ENCODE measurements at places on chromosomes 7 and 10.

GRCh38 chr7:131015657-131015958 lies 281.6 kb upstream of the KLF14 start:
- no peak for DNase-seq

GRCh38 chr7:98913026-98913425 lies 34.7 kb downstream of the TRRAP start:
- no peak for DNase-seq

- peak; percentile 99 for DNase-seq
Observed at GRCh38 chr7:74173866-74174605, at the start of gene EIF4H. TSS of gene EIF4H (plus strand) at chr7:74174356. CDS start at chr7:74174384, 28 bp downstream.

DNA sequence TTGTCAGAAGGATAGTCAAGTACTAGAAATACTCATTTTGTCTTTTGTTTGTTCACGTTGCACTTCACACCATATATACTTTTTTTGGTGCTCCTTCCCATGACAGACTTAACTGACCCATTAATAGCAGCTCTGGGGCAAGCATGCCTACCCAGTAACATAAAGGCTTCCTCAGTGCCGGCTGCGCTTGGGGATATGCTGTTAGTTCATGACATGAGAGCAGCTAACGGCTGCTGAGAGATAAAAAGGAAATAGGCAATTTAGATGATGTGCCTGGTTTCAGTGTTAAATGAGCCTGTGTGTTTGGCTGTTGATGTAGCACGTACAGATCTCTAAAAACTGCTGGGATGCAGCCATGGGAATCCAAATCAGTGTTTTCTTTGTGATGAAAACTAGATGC lies 86.4 kb downstream of the TAX1BP1 start:
- no peak for DNase-seq

- DNase-seq: no peak
Observed at GRCh38 chr10:8726084-8726778, 671.7 kb downstream of the GATA3 start.

- no peak for DNase-seq
Observed at GRCh38 chr7:98252425-98253054, 508 bp upstream of the TECPR1 start.

GRCh38 chr10:44949915-44950314 lies 9.7 kb upstream of the RASSF4 start:
- no peak for DNase-seq

DNA sequence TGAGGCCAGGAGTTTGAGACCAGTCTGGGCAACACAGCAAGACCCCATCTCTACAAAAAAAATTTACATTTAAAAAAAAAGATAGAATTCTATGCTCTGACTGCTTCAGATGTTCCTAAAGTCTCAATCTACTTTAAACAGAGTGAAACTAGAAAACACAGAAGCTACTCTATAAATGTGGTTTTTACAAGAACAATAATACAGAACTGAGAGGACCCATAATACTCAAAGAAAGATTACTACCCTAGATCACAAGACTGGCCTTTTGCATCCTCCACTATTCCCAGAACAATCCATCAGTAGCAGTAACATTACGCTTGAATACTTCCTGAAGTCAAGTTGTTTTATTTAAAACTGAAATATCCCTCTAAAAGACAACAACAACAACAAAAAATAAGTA lies 119.4 kb downstream of the ZFAND4 start:
- no peak for DNase-seq

- DNase-seq: peak; percentile 57
Observed at GRCh38 chr10:62638062-62638477, 166.4 kb upstream of the ADO start.

DNA sequence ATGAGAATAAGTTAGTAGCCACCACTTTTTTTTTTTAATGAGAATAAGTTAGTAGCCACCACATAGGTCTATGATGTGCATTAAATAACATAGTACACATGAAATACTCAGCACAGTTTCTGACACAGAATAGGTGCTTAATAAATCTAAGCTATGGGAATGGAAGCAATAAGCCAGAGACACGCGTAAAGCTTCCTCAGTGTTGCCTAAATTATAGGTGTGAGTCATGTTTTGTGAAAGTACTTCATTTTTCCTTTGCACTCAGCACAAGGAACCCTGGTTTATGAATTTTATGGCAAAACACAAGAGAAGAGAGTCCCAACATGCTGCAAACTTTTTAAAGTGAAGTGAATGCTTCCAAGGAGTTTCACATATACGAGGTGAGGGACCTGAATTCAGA lies 267.4 kb downstream of the RNLS start:
- DNase-seq: no peak

Data from stimulated activated effector memory CD8-positive, alpha-beta T cell treated with anti-CD3 and anti-CD28 coated beads, Interleukin-12 subunit alpha, Interleukin-12 subunit beta, amount 100 ng/mL, for 72 hours (primary cell).